Upper lobe of right lung (tissue), 1 donor: ENCODE measurements at places on chromosomes 2 and 18.

DNA sequence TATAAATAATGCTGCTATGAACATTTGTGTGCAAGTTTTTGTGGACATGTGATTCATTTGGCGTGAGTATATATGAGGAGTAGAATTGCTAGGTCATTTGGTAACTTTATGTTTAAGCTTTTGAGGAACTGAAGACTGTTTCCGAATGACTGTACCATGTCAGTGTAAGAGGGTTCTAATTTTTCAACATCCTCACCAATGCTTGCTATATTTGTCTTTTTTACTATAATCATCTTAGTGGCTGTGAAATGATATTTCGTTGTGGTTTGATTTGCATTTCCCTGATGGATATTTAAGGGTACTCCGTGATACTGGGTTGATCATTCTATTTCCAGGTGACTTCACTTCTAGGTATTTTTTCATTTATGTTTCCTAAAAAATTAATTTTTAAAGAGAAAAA is 241.1 kb downstream of the BCL2 start:
- peaks cover 5% of the 10 kb centered on the region for H3K4me1 ChIP-seq
- no peaks in the 10 kb centered on the region for H3K36me3 ChIP-seq
- H3K27me3 ChIP-seq, result no peaks in the 10 kb centered on the region
- no peak overlapping the region for H3K27ac ChIP-seq

GRCh38 chr2:136361521-136361920 is 243.6 kb upstream of the CXCR4 start:
- H3K36me3 ChIP-seq, result no peaks in the 10 kb centered on the region
- H3K4me1 ChIP-seq, result peaks cover 9% of the 10 kb centered on the region
- H3K27ac ChIP-seq, result no peak overlapping the region

DNA sequence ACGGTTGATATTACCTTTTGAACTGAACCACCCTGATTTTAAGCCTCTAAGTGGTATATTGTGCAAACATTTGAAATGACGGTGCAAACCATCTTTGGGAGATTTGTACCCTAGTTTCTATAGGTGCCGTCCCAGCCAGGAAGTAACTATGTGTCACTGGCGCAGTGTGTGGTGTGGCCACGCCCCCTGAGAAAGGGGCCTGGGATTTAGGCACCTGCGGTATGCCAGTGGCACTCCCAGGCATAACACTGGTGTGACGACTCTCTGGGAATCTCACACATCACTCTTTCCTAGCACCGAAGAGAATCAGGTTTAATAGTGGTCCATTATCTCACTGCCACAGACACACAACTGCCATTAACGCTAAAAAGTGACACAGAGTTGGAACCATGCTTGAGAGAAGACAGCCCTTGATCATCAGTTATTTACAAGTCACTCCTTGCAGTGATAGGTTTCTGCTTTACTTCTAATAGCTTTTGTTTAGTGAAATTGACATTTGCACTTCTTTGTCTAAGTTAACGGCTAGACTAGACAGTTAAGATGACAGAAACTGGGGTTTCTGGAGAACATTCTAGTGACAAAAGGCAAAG is 11.1 kb downstream of the AQP4 start:
- no peaks in the 10 kb centered on the region for H3K27me3 ChIP-seq
- H3K27ac ChIP-seq, result no peak overlapping the region
- DNase-seq, result no peak
- H3K4me3 ChIP-seq, result no peak overlapping the region

DNA sequence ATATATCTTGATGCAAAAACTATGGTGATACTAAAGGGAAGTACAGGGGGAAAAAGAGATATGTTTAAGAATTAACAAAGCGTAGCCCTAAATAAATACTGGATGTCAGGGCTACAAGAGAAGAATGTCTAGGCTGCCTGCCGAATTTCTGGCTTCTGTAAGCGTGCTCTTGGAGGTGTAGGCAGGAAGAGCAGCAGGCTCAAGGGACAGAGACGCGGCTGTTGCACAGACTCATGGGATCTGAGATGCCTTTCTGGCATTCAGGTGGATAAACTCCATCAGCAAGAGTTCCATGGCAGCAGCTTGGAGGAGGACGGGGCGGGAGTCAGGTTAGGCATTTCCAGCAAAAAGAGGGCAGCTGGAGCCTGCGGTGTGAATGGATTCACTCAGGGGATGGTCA is 123.2 kb upstream of the TWIST2 start:
- H3K27ac ChIP-seq, result no peak overlapping the region
- H3K4me1 ChIP-seq, result peaks cover 12% of the 10 kb centered on the region
- no peak overlapping the region for H3K4me3 ChIP-seq
- H3K27me3 ChIP-seq, result no peaks in the 10 kb centered on the region
- no peak for DNase-seq
- no peaks in the 10 kb centered on the region for H3K36me3 ChIP-seq

DNA sequence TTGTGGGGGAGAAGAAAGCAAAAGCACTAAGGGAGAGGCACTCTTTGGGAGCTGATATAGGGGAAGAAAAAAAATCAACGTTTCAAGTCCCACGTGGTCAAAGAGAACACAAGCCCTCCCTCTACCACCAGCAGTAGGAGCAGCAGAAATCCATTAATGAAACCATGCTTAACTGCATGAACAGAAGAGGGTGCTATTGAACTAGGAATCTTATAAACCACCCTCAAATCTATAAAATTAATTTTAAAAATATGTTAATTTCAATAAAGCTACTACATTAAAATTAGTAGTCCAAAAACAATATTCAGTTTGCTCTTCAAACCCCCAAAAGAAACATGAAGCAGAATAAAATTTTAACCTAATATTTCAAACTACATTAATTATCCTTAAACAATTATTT is 147.8 kb downstream of the TMEM18 start:
- H3K27me3 ChIP-seq, result no peaks in the 10 kb centered on the region
- no peak overlapping the region for H3K27ac ChIP-seq
- H3K36me3 ChIP-seq, result no peaks in the 10 kb centered on the region
- no peak overlapping the region for H3K4me3 ChIP-seq
- DNase-seq, result no peak

GRCh38 chr2:198252472-198252871 is 448.1 kb downstream of the PLCL1 start:
- DNase-seq, result no peak
- no peaks in the 10 kb centered on the region for H3K4me1 ChIP-seq
- no peak overlapping the region for H3K27ac ChIP-seq

- H3K4me1 ChIP-seq, result no peaks in the 10 kb centered on the region
- no peak overlapping the region for H3K4me3 ChIP-seq
- DNase-seq, result no peak
- no peaks in the 10 kb centered on the region for H3K27me3 ChIP-seq
These were observed 401.9 kb downstream of the LRP1B start for GRCh38 chr2:141728886-141729285.

DNA sequence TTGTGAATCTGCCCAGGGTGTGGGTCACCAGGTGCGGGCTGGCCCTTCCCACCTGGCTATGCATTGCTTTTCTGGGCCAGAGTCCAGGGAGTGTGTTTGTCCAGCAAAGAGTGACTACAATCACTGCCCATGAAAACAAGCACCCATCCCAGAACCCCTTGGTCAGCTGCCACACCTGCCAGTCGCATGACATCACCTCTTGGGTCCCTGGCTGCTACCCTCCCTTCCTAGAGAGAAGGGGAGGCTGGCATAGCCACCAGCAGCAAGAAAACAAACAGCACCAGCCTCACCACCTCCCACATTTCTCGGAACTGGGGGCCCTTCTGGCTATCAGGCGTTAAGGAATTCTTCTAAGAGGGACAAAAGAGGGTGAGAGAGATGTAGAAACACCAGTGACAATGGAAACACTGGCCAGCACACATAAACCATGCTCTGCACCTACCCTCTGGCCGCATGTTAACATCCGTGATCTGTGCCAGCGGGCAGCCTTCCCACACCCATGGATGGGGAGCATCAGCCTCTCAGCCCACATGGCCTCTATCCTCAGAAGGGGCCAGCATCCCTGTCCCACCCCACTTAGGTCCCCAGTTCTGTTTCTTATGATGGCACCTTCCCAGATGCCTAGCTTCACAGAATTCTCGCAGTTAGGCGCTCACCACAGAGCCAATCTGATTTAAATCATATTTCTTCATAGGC is 109.7 kb upstream of the GLI2 start:
- H3K4me1 ChIP-seq, result no peaks in the 10 kb centered on the region
- H3K27me3 ChIP-seq, result no peaks in the 10 kb centered on the region
- H3K36me3 ChIP-seq, result no peaks in the 10 kb centered on the region
- H3K4me3 ChIP-seq, result no peak overlapping the region
- H3K27ac ChIP-seq, result peak overlapping the region; percentile 51
- peak; percentile 89 for DNase-seq

DNA sequence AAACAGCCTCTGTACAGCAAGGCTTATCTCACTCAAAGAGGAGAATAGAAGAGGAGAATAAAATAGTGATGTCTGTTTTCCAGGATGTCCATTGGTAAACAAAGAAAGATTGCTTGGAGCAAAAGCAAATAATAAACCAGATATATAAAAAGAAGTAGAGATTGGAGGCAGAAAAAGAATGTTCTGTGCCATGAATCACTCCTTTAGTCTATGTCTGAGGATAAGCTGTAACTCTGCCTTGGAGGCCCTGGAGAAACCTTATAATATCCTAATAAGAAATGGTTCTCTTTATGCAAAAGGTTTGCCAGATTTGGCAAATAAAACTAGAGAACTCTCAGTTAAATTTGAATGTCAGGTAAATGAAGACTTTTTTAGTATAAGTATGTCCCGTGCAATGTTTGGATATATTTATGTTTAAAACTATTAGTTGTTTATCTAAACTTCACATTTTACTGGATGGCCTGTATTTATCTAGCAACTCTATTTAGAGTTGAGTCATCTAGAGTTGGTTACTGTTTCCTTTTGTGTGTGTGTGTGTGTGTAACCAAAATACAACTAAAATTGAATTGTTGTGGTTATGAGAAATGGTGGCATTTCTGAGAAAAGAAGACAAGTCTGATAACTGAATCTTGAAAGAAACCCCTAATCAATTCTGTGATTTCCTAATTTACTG is 510.3 kb upstream of the SETBP1 start:
- H3K36me3 ChIP-seq, result no peaks in the 10 kb centered on the region
- no peaks in the 10 kb centered on the region for H3K27me3 ChIP-seq
- no peak overlapping the region for H3K4me3 ChIP-seq
- no peaks in the 10 kb centered on the region for H3K4me1 ChIP-seq
- no peak for DNase-seq
- no peak overlapping the region for H3K27ac ChIP-seq

DNA sequence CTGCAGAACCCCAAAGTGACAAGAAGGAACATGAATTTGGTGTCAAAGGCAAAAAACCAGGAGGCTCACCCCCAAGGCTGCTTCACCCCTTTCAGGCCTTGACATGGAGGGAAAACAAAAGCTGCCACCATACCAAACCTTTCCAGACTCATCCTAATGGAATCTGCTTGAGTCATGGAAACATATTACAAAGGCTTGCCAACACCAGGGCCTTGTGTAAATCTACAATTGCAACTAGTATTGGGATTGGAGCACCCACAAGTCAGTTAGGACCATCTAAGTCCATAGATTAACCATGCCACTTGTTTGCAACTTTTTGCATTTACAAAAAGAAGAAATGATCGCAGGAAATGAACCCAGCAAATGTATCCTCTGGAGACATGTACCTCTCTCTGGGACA is 297.6 kb downstream of the CDCA7 start:
- no peaks in the 10 kb centered on the region for H3K36me3 ChIP-seq
- no peak for DNase-seq
- H3K4me3 ChIP-seq, result no peak overlapping the region
- H3K27me3 ChIP-seq, result no peaks in the 10 kb centered on the region

DNA sequence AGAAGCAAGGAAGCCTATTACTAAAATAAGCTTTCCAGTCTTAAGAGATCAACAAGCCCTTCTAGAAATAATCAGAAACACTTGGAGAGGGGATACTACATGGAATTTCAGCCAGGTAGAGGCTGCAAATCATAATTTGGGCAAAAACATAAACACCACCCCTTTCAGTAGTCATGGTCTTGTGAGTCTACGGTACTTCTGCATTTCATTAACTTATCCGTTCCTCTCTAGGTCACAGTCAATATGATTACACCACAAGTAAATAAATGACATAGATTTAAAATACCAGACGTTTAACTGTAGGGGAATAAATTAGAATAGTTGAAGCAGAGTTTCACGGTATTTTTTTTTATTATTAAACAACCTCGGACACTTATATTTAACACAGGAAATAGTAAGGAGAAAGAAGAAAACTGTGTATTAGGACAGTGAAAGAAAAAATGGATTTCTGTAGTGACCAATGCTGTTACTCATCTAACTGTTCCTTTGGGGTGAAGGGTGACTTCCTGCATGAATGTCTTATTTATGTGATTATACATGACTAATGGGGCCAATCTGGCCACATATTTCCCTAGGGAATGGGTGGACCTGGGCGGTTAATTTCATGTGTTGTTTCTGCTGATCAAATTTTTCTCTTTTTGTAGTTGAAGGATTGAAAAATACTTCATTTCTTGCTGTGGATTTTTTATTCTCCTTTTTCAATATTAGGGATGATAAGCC is 456.6 kb upstream of the UBE2E3 start:
- no peaks in the 10 kb centered on the region for H3K4me1 ChIP-seq
- no peak for DNase-seq
- H3K27ac ChIP-seq, result no peak overlapping the region

GRCh38 chr2:1835581-1836201 is 91.4 kb upstream of the PXDN start:
- no peaks in the 10 kb centered on the region for H3K36me3 ChIP-seq
- no peak overlapping the region for H3K27ac ChIP-seq
- no peaks in the 10 kb centered on the region for H3K27me3 ChIP-seq
- H3K4me1 ChIP-seq, result no peaks in the 10 kb centered on the region
- DNase-seq, result peak; percentile 65
- H3K4me3 ChIP-seq, result no peak overlapping the region

DNA sequence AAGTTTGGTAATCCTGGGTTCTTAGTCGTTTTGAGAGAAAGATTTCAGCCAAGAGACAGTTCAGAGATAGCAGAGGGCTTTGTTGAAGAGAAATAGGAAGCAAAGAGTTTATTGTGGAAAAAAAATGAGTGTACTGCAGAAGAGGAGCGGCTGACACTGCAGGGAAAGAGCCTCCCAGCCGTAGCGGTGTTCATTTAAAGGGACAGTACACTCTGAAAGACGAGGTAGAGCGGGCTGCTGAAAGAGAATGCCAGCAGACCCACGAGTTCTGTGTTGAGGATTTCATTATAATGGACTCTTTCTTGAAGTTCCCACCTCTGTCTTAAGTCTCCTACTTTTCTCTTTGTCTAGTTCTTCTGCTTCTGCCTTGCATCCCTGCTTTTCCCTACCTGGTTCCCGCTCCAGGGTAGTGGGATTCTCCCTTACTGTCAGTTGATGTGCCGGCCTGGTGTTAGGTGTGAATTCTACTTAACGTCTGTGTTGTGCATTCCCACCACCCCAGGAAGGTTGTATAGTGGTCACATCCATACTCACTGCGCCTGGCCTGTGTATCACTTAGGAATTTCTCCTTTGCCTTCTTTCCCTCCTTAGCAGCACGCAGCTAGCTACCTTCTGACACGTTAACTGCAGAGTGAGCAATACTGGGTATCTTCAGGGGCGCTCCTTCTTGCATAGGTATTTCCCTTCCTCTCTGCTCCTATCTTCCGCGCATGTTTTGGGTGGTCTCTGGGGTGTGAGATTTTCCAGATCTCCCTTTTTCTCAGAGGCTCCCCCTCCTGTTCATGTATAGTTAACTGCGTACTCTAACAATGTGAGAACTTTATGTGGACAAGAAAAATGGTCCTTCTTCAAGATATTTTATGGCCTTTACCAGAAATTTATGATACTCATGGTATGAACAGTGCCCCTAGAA is 164.5 kb downstream of the PTH2R start:
- H3K4me3 ChIP-seq, result no peak overlapping the region
- H3K36me3 ChIP-seq, result no peaks in the 10 kb centered on the region
- no peaks in the 10 kb centered on the region for H3K4me1 ChIP-seq
- no peaks in the 10 kb centered on the region for H3K27me3 ChIP-seq
- H3K27ac ChIP-seq, result no peak overlapping the region
- DNase-seq, result no peak

- H3K4me3 ChIP-seq, result no peak overlapping the region
- H3K27ac ChIP-seq, result no peak overlapping the region
- H3K27me3 ChIP-seq, result no peaks in the 10 kb centered on the region
- no peak for DNase-seq
- no peaks in the 10 kb centered on the region for H3K36me3 ChIP-seq
These were observed 46.9 kb upstream of the SPATS2L start for GRCh38 chr2:200259577-200259957.
